ENCODE measurements at places on chromosomes 4 and X.

- no peak for DNase-seq
Observed at GRCh38 chr4:183721207-183722081, 62.4 kb downstream of the TRAPPC11 start.

DNA sequence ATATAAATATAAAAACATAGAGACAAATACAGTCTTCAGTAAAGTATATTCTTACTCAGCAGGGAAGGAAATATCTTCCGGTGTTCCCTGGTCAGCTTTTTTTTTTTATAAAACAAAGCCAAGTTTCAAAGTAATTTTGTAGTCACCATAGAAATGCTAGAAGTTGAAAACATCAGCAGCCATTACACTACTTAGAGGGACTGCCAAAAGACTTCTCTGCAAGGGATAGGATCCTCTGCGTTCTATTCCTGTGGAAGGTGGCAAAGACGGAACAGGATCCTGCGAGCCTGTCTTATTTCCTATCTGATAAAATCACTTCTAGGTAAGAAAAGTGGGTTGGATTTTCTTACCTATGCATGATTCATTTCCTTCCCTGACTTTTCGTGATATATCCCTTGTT is 19.4 kb downstream of the CLDN22 start:
- no peak for DNase-seq

- DNase-seq: no peak
Observed at GRCh38 chr4:79065262-79065661, 126.0 kb upstream of the PAQR3 start.

- DNase-seq: no peak
Observed at GRCh38 chrX:45479835-45480422, 279.3 kb upstream of the DIPK2B start.

- DNase-seq: no peak
Observed at GRCh38 chr4:103074744-103075434, 1.7 kb downstream of the SLC9B2 start.

DNA sequence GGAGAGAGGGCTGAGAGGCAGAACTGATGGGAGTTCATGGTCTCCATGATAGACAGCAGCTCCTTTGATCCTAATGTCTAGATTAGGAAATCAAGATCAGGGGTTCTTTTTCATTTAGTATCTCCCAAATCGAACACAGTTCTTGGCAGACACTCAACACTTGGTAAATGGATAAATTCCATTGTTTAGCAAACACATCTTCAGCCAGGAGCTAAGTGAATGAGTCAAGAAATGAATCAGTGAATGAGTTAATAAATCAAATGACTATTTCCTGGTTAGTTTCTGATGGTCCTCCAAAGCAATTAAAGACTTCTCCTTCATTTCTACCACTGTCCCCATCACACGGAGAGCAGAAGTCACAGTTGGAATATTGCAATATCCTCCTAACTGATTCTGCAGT is 120.0 kb upstream of the SHISA3 start:
- no peak for DNase-seq

DNA sequence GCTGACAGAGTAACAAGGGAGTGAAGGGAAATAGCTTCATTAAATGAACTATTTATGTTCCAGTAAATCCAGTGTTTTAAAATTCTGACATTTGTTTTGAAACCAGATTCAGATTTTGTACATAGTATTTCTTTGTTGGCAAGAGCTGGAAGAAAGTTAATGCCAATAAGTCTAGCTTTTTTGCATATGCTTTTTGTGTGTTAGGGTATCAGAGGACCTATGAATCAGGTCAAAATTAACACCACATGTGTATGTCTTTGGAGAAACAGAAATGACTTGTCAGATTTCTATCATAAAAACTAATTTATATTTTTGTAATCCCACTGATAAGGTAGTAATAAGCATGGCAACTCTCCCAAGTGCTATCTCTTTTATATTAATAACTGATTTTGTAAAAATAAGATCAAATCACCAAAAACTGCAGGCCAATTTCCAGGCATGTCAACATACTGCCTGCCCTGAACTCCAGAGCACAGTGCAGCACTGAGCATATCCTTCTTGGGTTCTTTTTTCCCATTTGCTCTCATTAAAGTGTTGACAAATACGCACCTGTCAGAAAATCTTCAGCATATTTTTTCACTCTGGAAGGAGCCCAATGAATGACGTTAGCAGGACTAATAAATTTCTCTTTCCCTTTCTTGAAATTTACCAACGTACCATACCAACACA is 65.5 kb downstream of the SH3RF1 start:
- DNase-seq: no peak

GRCh38 chr4:180423712-180424057 is 1819.5 kb upstream of the TENM3 start:
- DNase-seq: no peak

- no peak for DNase-seq
Observed at GRCh38 chrX:22534643-22535042, 261.9 kb downstream of the CBLL2 start.

- DNase-seq: no peak
Observed at GRCh38 chr4:31220921-31221320, 500.8 kb downstream of the PCDH7 start.

- no peak for DNase-seq
Observed at GRCh38 chrX:12378706-12379105, 240.4 kb downstream of the FRMPD4 start.

DNA sequence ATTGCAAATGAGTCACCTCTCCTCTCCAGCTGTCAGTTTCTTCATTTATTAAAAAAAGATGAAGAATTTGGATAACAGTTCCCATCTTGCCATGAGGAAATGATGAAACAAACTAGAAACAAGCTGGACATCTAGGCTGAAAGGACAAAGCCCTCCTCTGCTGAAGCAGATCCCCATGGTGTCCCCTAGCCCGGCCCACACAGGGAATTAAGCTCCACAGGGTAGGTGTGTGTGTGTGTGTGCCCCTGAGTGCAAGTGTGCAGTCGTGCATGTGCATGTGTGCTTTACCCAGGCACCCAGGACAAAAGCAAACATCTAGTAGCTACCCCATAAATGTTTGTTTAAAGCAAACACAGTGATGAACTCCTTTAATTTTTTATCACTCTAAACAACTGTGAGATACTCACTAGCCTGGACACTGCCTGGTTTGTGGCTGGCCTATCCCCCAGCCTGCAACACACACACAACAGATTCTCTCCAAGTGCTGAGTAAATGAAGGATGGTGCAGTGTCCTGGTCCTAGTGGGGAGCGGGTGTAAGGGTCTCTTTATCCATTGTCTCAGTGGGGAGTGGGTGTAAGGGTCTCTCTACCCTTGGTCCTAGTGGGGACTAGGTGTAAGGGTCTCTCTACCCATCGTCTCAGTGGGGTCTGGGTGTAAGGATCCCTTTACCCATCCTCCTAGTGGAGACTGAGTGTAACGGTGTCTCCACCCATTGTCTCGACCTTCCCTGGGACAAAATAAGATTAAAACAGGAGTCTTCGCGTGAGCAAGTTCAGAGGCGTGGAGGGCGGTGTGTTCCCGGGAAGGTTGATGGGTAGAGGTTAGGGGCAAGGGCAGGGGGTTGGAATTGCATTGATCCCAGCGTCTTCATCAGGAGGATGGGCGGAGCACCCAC is 688 bp upstream of the EVC start:
- DNase-seq: no peak

GRCh38 chrX:135178636-135179035 is 7.4 kb upstream of the CT55 start:
- DNase-seq: no peak

GRCh38 chr4:145075742-145076468 is 22.1 kb downstream of the ANAPC10 start:
- no peak for DNase-seq

- no peak for DNase-seq
Observed at GRCh38 chrX:111581086-111581485, 69.6 kb downstream of the SERTM2 start.

DNA sequence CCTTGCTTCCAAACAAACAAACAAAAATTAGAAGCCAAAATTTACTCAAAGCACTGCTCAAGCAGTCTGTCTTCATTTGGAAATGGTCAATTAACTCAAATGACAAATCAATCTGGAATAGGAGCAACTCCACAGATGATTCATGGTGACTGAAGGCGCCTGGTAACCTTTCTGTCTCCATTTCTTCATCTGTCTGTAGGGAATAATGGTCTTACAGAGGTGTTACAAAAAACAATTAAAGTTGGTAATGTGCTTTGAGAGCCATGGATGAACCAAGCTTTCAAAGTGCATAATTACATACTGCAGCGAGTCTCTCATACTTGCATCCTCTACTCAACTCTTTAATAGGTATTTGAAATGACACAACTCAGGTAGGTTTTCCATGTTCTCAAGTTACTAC is 38.3 kb upstream of the STAG2 start:
- DNase-seq: no peak

DNA sequence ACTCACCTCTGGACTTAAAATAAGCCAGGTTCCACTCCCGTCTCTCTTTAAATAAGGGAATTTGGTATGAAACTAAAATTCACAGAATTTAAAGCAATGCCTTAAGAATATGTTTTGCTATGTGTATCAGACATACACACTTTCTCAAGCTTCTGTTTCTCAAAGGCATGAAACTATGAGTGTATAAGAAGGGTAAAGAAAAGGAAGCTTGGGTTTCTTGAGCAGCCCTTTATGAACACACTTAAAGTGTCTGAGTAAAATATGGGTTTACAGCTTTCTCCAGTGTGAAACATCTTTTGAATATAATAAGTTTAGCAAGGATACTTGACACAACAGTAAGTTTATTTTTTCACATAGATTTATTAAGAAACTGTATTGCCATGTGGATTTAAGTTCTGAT is 370.5 kb downstream of the TMA16 start:
- DNase-seq: no peak

DNA sequence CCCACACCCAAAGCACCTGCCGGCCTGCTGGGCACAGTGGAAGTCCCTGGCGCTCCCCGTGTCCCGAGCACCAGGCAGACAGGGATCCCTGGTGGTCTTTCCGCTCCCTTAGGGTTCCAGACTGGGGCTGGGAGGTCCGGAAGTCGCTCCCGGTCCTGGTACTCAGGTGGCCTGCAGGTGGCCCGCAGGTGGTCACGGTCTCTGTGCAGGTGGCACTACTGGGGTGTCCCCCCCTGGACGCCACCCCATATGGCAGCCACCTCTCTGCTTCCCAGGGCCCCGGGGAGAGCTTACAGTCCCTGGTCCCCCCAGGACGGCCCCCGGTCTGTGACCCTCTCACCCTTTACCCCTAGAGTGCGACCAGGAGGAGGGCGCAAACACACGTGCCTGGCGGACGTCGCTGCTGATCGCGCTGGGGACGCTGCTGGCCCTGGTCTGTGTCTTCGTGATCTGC is 13.6 kb downstream of the SLC25A6 start:
- no peak for DNase-seq

GRCh38 chr4:22019676-22020075 is 71.1 kb upstream of the KCNIP4 start:
- no peak for DNase-seq

GRCh38 chr4:99161373-99162099 is 17.4 kb upstream of the ADH4 start:
- no peak for DNase-seq

- DNase-seq: no peak
Observed at GRCh38 chrX:44099366-44099765, 126.2 kb upstream of the NDP start.

GRCh38 chrX:94830717-94831116 is 1156.7 kb downstream of the FAM133A start:
- no peak for DNase-seq

- no peak for DNase-seq
Observed at GRCh38 chr4:144575181-144575580, 70.8 kb upstream of the HHIP start.

- no peak for DNase-seq
Observed at GRCh38 chrX:17706676-17707075, 30.6 kb upstream of the SCML1 start.

GRCh38 chr4:158821228-158821971 is 52.6 kb downstream of the FNIP2 start:
- DNase-seq: no peak

DNA sequence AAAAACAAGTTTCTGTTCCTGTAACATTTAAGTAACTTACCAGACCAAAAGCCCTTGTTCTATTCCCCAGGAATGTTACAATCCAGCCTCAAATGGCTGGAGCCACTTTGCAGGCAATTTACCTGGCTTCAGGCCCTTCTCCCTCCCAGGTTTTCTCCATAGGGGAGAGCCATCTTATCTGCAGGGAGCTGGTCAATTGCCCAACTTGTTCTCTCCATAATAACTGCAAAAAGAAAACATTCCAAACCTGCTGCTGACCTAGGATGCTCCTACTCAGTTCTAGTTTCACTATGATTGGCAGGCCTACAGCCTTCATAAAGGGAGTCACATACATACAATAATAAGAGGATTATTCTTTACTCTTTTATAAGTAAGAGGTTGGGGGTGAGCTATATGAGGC is 670.7 kb downstream of the PCDH7 start:
- DNase-seq: no peak

- DNase-seq: no peak
Observed at GRCh38 chrX:48715072-48715471, 18.5 kb downstream of the SUV39H1 start.

DNA sequence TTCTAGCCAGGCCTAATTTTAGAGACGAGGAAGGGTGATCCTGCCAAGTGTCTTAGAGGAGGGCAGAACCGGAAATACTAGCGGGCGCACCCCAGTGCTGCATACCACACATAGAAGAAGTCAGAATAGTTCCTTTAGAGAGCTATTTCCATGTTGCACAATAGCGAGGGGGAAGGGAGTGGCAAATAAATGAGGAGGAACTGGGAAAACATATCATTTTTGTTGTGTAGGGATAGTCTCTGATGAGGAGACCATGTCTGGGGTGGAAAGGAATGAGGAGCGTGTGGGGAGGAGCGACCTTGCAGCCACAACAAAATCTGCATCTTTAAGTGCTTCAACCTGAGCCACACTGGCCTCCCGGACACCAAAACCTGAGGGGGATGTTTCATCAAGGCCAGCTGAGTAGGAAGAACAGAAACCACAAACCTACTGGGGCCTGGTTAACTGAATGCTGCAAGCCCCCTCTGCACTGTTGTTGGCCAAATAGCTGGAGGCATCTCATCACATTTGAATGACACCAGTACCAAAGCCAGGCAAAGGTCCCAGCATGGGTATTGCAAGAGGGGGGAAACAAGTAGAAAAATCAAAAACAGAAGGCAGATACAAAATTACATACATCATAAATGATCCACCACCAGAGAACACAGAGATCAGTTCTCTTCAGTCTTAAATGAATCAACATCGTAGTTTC is 26.7 kb upstream of the C1QTNF7 start:
- no peak for DNase-seq

DNA sequence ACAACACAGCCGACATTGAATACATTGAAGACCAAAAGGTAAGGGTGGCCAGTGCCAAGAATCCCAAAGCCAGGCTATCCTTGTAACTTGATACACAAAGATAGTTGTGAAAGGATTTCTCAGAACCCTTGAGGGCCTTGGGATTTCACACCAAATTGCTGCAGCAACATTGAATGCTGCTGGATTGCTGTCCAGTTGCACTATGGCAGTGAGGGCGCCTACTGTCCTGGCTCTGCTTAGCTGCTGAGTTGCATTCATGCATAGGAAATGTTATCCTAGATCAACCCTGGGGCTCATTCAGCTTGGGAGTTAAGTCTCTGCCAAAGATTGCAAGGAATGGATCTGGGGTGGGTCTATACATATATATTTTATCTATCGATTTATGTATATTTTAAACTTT is 38.7 kb downstream of the LONRF3 start:
- no peak for DNase-seq

Data from stimulated activated CD8-positive, alpha-beta memory T cell treated with anti-CD3 and anti-CD28 coated beads, Interleukin-2, amount 100 ng/mL, for 1 hour (primary cell).